CD4-positive, alpha-beta T cell treated with Interleukin-12 subunit alpha and Interleukin-12 subunit beta, for 1 hour (primary cell): ENCODE measurements at places on chromosomes 3 and 15.

GRCh38 chr15:77104155-77104554 is 33.2 kb upstream of the TSPAN3 start:
- DNase-seq, result no peak

DNA sequence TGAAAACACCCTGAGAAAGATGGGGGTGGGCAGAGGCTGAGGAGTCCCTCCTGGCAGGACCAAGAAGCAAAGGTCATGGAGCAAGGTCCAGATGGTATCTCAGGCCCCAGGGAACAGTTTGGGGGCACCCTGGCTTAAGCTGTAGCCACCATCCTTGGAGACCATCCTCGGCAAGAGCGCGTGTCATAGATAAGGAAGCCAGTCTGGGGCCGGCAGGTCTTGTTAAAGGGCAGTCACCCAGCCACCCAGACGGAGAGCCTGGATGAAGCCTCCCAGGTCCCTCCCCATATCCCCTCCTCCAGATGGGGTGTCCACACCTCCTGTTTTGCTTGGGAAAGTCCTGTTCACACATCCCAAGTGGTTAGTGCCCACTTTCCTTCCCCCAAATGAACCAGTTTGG is 191.1 kb downstream of the KLF13 start:
- no peak for DNase-seq

DNA sequence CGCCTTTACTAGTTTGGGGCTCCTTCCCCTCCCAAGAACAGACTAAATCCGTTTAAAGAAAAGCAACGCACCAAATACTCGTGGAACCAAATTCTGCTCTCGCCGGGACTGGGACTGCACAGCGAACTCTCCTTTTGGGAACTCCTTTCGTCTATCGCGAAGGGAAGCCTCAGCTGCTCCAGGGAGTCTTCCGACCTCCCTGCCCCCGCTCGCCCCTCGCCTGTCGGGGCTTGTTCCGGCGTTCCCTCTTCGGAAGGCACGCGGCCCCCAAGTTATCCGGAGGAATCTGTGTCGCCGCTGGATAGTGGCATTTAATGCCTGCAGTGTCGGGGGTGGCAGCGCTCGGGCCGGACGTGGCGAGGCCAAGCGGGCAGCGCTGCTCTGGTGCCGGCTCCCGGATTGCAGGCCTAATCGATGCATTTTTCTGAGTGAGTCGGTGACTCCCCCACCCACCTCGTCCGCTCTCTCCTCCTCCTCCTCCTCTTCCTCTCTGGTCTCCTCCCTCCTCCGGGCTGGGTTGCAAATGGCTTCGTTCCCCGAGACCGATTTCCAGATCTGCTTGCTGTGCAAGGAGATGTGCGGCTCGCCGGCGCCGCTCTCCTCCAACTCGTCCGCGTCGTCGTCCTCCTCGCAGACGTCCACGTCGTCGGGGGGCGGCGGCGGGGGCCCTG is at the start of gene TRIM71:
Gene TRIM71 (plus strand): TSS at position 440 of the 671 bp plus-strand sequence. CDS start 84 bp downstream, at position 524.
- DNase-seq, result no peak

- DNase-seq, result no peak
These were observed 110.8 kb downstream of the MBNL1 start for GRCh38 chr3:152379415-152380042.

DNA sequence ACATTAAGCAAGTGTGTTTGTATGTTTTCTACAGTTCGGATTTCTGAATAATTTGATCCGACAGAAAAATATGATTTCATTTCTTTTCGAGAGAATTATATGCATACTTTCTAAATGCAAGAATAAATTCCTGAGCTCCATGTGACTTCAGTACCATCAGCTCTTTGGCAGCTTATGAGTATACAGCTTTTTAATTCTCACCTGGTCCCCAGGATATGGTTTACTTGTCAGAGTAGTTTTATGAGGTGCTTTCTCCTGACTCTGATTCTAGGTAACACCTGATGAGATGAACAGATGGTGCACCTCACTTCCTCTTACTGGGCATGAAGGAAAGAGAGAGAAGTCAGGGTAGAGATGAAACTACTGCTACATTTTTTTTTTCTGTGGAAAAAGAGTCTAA is 3.1 kb downstream of the HGD start:
- DNase-seq, result no peak

- no peak for DNase-seq
These were observed 40.9 kb upstream of the RGMA start for GRCh38 chr15:93129702-93130488.

- DNase-seq, result no peak
These were observed 161.8 kb upstream of the BFSP2 start for GRCh38 chr3:133238015-133238414.

- no peak for DNase-seq
These were observed 25.7 kb downstream of the IQGAP1 start for GRCh38 chr15:90413411-90414379.

GRCh38 chr15:38482572-38482971 is 28.6 kb downstream of the FAM98B start:
- DNase-seq, result peak; percentile 13

- no peak for DNase-seq
These were observed 1280.9 kb downstream of the NSUN3 start for GRCh38 chr3:95343767-95344166.

DNA sequence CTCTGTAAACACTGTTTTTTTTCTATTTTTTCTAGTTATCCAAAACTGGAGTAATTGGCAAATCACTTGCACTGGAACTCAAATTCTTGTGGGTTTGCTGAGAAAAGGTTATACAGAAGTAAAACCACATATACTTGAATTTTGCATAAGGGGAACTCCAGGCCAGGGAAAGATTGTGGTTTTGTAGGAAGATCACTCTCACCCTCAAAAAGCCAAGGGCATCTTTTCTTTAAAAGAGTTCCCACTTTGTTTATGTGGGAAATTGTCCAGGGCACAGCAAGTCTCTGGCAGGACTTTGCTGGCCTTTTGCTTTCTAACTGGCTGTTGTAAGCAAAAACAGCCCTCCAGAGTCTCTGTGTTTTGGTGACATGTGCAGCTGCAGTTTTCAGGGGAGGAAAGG is 340.3 kb upstream of the RBMS3 start:
- DNase-seq, result no peak

DNA sequence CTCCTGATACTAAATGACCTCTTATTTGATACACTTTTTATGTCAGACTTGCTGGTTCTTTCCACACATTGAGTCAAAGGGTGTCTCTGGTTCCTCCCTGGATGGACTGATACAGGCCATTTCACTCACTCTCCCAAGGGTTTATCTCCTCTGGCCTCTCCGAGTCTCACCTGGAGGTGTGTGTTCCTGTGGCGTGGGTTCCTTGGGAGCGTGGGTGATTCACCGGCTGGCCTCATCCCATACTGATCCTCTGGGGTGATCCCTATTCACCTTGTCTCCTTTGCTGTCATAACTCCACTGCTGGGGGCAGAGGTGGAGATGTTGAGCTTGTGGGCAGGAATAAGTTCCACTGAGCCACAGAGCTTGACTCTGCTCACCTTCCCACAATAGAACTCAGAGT is 61.1 kb downstream of the ST6GAL1 start:
- DNase-seq, result no peak

GRCh38 chr3:32062950-32063582 is 43.4 kb upstream of the GPD1L start:
- no peak for DNase-seq

- no peak for DNase-seq
These were observed 218.2 kb upstream of the SGO1 start for GRCh38 chr3:20403986-20404740.

GRCh38 chr15:101126618-101127505 is 125.0 kb downstream of the CHSY1 start:
- no peak for DNase-seq

DNA sequence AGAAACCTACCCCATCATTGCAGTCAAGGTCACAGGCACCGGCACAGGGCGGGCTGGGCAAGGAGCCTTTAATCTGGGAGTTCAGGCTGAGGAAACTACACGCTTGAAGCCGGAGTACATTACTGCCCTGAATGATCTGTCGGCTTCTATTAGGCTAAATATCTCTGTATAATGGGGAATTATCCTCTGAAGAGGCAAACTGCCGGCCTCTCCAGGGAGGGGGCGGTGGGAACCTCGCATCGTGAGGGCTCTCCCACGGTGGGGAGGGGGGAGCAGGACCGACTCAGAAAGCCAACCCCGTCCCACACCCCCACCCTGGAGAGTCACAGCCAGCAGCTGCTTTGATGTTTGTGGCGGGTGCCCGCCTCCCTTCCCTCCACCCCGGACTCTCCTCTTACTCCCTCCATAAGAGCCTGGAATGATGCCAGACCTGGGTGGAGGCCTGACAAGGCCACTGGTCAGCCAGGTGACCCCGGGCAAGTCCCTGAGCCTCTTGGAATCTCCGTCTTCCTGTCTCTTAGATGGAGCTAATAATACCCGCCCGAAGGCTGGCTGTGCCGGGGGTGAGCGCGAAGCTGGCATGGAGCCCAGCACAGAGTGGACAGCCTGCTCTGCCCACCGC is 63.4 kb upstream of the LINGO1 start:
- no peak for DNase-seq

GRCh38 chr3:193850084-193850619 is 257.1 kb downstream of the OPA1 start:
- DNase-seq, result no peak

DNA sequence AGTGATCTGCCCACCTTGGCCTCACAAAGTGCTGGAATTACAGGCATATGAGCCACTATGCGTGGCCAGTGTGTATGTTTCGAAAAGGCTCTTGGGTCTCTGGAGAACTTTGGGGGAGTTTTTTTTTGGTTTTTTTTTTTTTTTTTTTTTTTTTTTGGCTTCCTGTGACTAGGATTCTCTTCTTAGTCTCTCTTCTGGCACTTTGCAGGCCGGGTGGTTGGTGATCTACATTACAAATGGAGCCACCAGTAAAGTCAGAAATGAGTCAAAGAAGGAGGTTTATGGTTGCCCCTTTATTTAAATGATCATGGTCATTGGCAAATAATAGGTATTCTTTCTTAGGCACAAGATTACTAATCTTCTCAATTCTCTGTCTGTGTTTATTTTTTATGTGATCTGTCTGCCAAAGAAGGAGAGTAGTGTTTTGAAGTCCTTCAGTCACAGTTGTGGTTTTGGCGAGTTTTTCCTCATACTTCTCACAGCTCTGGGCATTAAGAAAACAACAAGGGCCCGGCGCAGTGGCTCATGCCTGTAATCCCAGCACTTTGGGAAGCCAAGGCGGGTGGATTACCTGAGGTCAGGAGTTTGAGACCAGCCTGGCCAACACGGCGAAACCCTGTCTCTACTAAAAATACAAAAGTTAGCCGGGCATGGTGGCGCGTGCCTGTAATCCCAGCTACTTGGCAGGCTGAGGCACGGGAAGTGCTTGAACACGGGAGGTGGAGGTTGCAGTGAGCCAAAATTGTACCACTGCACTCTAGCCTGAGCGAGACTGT is 38.3 kb downstream of the PDE8A start:
- no peak for DNase-seq

DNA sequence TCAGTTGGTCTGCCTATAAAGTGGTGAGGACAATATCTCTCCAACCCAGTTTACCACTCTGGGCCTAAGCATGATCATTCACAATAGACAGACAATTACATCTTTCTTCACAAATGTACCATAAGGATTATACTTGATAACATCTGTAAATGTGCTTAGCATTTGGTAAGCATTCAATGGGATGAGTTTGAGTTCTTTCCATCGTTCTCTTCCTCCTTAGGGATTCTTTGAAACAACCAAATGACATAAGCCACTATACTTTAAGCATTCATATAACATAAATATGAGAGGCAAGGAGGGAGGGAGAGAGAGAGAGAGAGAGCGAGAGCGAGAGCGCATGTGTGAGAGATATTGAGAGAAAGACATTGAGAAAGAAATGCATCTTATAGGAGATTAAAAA is 303.3 kb upstream of the CBLB start:
- DNase-seq, result no peak

- DNase-seq, result no peak
These were observed 8.8 kb downstream of the TMEM40 start for GRCh38 chr3:12750223-12750622.

GRCh38 chr15:29051422-29051821 is 165.6 kb downstream of the APBA2 start:
- DNase-seq, result no peak

DNA sequence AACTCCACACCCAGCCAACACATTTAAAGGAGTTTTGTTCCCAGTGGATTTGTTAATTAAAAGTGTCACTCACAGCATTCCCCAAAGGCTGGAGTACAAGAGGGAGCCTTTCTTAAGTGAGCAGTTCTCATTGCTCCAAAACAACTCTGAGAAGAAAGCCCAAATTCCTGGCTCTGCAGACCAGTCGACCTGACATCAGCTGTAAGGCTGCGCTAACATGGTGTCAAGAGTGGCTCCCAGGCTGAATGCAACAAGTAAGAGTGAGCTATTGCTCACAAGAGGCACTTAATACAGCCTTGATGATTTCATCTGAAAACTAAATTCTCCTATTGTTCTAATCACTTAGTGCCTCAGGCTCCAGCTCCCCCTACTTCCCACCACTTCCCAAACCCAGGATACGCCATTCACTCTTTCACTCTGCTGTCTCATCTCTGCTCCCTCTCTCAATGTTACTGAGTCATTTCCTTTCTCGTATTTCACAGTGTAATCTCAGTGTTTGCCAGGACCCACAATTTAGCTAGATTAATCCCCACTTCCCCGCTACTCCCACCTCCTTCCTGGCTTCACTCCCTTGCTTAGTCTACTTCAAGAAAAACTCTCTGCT is 81.8 kb downstream of the WWTR1 start:
- DNase-seq, result no peak

DNA sequence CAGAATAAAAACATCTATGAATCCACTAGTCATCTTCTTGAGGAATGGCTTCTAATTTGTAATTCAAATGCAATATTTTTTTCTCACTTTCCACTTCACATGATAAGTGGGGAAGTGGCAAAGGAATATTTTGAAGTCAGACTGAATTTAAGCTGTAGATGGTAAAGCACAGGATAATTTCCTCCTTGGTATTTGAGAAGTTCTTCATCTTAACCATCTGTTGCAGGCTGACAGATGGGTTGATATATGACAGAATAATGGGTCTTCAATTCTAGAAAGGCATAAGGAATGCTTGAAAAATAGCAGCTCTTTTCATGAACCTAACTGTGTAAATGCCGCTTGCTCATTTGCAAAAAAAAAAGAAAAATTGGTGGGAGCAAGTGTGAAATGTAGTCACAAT is 66.5 kb upstream of the SNTN start:
- DNase-seq, result no peak

DNA sequence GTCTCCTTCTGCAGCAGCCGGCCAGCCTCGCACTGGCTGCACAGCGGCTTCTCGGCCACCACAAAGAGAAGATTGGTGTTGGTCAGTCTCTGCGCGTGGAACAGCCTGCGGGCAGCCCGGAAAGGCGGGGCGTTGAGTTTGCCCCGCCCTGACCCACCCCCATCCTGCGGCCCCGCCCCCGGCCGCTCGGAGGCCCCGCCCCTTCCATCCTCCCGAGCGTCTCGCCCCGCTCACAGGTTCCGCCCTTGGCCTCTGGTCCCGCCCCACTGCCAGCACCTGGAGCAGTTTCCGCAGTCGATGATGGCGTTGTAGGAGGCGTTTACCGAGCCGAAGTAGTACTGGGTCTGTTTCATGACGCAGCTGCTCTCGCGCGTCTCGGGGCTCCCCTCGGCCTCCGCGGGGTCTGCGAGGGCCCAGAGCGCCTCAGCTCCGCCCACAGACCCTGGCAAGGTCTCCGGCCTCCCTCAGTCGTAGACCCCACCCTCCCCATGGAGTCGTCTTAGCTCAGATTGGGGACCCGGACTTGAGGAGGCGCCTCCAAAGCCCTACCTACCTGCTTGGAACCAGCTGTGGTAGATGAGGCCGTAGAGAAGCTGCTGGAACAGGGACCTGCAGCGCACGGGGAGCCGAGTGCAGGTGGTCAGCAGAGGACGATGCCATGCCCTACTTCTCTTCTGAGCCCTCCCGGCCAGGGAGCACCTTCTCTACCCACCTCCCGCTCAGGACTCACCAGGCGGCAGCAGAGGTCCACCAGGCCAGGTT is 5.9 kb upstream of the TMEM115 start:
- peak; percentile 96 for DNase-seq
